Neural progenitor cell (in vitro differentiated cells): ENCODE measurements at places on chromosomes 1 and 21.

DNA sequence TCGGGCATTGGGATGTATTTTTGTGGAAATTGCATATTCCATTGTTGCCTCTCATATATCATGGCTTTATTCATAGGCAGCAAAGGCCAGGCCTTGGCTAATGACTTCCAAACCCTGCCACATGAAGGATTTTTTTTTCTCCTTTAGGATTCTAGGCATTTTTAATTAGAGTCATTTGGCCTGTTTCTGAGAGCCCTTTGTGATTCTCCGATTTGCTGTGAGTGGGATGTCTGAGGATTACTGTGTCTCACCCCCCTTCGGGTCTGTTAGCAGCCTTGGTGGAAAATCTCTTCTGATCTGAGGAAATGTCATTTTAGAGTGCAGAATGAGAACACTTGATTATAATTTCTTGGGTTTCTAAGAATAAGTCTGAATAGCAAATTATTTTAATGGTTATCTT lies 253.5 kb downstream of the NTNG1 start:
- H3K27me3 ChIP-seq: no peaks in the 10 kb centered on the region
- no peaks in the 10 kb centered on the region for H3K36me3 ChIP-seq
- H3K4me3 ChIP-seq: no peak overlapping the region
- DNase-seq: peak; percentile 55

- no peak overlapping the region for H3K27ac ChIP-seq
- DNase-seq: no peak
- H3K4me3 ChIP-seq: no peak overlapping the region
- no peaks in the 10 kb centered on the region for H3K27me3 ChIP-seq
- H3K4me1 ChIP-seq: no peaks in the 10 kb centered on the region
Measured at GRCh38 chr1:105326886-105327285, 1577.2 kb downstream of the AMY1C start.

DNA sequence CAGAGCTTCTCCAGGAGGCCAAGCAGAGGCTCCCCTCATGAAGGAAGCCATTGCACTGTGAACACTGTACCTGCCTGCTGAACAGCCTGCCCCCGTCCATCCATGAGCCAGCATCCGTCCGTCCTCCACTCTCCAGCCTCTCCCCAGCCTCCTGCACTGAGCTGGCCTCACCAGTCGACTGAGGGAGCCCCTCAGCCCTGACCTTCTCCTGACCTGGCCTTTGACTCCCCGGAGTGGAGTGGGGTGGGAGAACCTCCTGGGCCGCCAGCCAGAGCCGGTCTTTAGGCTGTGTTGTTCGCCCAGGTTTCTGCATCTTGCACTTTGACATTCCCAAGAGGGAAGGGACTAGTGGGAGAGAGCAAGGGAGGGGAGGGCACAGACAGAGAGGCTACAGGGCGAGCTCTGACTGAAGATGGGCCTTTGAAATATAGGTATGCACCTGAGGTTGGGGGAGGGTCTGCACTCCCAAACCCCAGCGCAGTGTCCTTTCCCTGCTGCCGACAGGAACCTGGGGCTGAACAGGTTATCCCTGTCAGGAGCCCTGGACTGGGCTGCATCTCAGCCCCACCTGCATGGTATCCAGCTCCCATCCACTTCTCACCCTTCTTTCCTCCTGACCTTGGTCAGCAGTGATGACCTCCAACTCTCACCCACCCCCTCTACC lies 19.1 kb downstream of the CSF1 start:
- H3K27me3 ChIP-seq: no peaks in the 10 kb centered on the region
- DNase-seq: no peak
- H3K4me3 ChIP-seq: no peak overlapping the region
- H3K36me3 ChIP-seq: no peaks in the 10 kb centered on the region
- peaks cover 26% of the 10 kb centered on the region for H3K4me1 ChIP-seq

DNA sequence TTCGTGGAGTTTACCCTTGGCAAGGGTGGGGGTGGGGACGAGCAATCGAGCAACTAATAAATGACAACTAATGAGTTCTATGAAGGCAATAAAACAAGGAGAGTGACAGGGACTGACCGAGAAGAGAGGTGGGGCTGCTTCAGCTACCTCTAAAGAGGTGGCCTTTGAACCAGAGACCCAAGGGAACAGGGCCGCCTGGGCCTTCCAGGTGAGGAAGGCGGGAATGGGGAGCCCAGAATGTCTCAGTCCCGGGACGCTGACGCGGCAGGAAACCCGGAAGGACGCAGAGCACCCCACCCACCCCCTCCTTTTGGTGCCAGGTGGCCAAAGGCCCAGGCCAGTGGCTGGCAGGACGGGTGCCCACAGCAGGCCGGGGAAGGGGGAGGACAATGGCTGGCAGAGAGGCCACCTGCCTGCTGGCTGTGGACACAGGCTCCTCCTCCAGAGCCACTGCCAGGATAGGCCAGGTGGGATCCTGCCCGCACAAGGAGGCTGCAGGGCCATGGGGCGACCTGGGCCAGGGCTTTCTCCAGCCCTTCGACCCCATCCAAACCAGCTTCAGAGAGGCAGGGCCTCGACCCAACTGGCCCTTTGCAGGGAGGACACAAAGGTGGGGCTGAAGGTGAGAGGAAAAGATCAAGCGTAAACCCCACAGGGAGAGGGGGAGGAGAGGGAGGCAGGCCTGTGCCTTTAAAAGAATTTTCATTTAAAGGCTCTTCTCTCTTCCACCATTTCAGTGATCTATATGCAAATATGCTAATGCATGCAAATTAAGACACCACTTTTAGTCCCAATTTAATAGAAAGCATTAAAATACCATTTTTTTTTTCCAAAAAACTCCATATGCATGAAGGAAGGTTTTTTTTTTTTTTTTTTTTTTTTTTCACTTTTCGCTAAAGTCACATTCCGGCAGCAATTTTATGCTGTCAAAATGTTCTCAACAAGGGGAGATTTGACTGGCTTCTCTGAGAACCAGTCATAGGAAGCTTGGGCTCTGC lies 58.1 kb downstream of the CASZ1 start:
- no peak overlapping the region for H3K4me3 ChIP-seq
- H3K36me3 ChIP-seq: no peaks in the 10 kb centered on the region
- DNase-seq: no peak
- H3K4me1 ChIP-seq: peaks cover 39% of the 10 kb centered on the region
- no peak overlapping the region for H3K27ac ChIP-seq

GRCh38 chr1:46013581-46013980 lies 118.8 kb downstream of the PIK3R3 start:
- H3K36me3 ChIP-seq: no peaks in the 10 kb centered on the region
- DNase-seq: no peak
- no peak overlapping the region for H3K27ac ChIP-seq
- H3K4me3 ChIP-seq: no peak overlapping the region
